ENCODE measurements at places on chromosomes 12 and 14.
A peak's percentile ranks its signal among the peaks of the same experiment; 100 is the strongest.

DNA sequence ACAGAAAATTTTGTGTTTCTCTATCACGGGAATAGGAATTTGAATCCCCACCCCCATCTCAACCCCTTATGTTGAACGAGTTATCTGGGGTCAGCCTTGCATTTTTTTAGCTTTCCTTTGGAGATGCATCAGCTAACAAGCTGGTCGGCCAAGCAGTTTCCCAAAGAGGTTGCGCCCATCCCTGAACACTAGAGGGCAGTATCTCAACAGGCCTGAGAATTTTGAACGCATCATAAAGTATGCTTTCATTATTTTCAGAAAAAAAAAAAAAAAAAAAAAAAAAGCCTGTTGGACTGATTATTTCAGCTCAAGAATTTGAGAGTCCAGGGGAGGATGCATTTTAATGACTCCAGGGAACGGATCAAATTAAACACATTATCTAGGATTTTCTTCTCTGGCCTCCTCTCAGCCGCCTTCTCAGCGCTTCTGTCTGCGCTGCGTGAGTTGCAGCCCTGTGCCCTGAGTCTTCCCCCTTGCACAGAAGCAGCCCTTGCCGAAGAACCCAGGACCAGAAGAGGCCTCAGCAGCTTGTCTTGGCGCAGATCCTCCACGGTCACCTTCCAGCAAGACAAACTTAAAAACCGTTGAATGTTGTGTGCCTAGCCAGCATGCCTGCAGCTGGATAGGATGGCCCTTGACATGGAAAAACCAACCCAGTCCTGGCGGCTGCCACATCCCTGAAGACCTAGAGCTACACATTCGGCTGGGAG, 76.6 kb upstream of the GZMB start:
- peak; percentile 56 for DNase-seq

- DNase-seq = no peak
Measured at GRCh38 chr12:42707312-42708226, 118.0 kb upstream of the PRICKLE1 start.

DNA sequence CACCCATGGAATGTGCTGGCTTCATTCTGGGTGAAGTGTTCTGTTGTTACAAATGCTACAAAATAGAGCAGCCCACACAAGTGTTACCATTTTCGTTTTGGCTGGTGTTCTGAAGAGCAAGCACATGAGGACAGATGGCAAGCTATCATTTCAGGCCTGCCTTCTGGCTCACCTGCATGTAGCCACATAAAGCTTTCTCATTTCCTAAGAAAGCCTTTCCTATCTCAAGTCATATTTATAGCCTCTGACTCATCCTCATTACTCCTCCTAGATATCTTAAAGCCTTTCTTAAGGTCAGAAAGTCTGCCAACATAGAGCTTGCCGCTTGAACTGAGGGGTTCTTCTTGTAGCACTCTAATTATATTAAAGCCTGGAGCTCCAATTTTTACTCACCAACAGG, 89.0 kb downstream of the PTPRR start:
- DNase-seq = no peak

- no peak for DNase-seq
Measured at GRCh38 chr12:30850684-30851083, 75.9 kb upstream of the TSPAN11 start.

DNA sequence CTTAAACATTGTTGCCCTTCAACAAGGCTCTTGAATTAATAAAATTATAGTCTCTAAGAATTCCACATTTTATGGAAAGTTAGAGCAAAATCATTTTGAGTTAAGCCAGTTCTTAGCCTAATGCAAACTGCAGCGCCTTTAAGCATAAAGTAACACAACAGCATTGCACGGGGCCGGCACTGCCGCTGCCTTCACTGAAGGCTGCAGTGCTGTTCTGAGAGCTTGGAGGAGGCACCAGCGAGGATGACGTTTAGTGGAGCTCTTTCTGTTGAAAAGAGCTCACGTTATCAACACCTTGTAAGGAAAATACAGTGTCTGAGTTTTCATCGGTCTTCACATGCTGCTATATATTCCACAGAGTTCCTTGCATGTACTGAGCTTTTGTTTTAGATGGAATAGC, 38.3 kb upstream of the DYNC1H1 start:
- DNase-seq = no peak

DNA sequence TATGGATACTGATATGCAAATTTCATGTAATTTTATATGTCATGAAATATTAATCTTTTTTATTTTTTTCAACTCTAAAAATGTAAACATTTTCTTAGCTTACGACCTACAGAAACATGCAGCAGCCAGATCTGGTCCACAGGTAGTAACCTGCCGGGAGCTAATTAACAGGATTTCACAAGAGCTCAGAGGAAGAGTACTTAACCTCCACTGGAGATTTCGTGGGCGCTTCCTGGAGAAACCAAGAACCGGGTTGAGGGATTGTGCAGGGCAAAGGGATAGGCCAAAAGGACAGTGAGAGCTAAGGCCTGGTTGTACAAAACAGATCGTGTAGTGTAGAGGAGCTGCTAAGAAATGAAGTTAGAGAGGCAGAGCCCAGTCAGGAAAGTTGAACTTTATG, 315.7 kb downstream of the PAWR start:
- no peak for DNase-seq

DNA sequence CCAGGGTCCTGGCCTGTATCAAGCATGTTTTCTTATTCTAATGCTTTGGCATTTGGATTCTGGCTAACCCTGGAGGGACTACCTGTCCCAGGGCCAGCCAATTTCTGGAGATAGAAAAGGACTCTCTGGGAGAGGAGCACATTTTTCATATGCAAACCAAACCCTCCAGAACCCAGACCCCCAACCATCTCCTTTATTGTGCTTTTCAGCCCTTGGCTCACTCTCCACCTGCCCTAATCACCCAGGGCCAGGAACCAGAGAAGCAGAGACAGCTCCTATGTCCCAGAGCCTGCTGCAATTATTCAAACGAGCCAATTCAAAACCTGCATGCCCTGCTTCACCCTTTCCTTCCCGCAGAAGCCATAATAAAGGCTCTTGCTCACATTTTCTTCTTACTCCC, 23.8 kb downstream of the HSPB8 start:
- no peak for DNase-seq

- DNase-seq = no peak
Measured at GRCh38 chr12:12156116-12156515, 85.4 kb downstream of the BCL2L14 start.

DNA sequence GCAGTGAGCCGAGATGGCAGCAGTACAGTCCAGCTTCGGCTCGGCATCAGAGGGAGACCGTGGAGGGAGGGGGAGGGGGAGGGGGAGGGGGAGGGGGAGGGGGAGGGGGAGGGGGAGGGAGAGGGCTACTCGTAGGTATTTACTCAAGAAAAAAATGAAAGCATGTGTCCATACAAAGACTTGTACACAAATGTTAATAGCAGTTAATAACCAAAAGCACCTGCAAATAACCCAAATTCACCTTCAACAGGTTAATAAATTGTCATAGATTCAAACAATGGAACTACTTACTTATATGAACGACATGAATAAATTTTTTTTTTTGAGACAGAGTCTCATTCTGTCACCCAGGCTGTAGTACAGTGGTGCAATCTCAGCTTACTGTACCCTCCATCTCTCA, 152.4 kb downstream of the BRMS1L start:
- DNase-seq = no peak

DNA sequence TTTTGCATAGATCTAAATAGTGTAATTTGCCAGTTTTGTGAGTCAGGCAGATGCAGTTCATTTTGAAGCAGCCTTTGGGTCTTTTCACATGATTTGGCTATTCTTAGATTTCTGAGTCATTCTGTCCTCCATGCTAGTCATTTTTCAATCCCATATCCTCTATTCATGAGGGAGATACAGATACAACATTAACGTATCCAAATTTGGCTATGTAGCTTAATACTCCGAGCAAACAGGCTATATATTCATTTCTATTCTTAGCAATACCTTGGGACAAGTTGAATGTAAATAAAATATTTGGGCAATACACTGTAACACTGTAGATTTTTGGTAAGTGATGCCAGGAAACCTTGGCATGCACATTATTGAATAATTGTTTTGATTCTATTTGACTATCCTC, 270.7 kb upstream of the PDE3A start:
- DNase-seq = peak; percentile 91

DNA sequence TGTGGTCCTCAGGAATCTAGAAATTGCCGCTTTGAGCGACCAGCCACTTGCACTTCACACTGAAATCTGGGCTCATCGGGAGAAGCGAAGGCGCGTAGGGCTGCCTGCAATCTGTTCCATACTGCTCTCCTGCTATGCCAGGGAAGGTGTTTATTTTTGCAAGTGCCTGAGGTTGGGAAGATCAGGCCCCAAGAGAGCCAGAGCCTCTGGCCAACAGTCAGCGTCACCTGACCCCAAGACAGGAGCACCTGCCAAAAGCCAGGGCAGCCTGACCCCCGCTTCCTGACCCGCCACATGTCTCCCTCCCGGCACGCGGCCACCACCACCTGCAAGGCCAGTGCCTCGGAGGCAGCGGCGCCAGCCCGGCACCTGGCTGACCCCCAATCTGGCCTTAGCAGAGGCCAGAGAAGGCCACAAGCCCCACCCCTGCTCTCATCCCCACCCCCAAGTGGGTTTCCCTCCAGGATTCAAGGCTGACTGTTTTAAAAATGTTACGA, 94.4 kb downstream of the CHGA start:
- peak; percentile 43 for DNase-seq

DNA sequence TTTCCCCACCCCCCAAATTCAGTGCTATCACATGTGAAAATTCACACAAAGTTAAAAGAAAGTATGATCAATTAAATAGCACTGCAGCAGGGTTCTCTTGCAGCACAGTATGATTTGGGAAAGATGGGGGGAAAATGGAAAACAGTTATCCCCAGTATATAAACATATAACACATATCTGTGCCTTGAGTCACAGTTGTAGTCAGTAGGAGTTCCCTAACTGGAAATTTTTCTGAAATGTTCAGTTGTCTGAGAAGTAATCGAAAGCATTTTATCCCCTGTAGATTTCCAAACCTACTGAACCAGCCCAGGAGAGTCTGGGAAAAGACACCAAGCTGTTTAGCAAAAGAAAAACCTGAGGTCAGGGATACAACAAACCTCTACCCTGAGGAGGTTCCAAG, 47.0 kb downstream of the C12orf50 start:
- DNase-seq = peak; percentile 17

- no peak for DNase-seq
Measured at GRCh38 chr14:75542588-75543091, 20.4 kb downstream of the BATF start.

- peak; percentile 75 for DNase-seq
Measured at GRCh38 chr12:124534776-124535740, 32.4 kb downstream of the NCOR2 start.

DNA sequence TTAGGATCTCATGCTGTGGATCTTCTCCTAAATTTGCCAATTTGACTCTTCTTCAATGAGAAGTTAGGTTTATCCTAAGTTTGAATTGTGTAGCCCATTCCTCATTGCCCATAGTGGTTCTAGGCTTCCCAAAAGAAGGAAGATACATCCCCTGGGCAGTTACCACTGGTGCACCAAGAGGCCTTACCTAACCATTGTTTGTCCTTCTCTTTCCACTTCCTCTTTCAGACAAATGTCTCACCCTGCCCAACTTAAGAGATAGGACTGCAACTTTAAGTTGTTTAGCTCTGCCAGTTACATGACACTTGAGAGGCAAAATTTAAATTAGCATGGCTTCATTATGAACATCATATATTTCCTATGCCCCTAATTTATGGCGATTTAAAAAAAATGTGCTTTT, 9.4 kb upstream of the KCNH3 start:
- DNase-seq = no peak

GRCh38 chr14:68593806-68594536, 198.9 kb downstream of the ZFP36L1 start:
- DNase-seq = no peak

DNA sequence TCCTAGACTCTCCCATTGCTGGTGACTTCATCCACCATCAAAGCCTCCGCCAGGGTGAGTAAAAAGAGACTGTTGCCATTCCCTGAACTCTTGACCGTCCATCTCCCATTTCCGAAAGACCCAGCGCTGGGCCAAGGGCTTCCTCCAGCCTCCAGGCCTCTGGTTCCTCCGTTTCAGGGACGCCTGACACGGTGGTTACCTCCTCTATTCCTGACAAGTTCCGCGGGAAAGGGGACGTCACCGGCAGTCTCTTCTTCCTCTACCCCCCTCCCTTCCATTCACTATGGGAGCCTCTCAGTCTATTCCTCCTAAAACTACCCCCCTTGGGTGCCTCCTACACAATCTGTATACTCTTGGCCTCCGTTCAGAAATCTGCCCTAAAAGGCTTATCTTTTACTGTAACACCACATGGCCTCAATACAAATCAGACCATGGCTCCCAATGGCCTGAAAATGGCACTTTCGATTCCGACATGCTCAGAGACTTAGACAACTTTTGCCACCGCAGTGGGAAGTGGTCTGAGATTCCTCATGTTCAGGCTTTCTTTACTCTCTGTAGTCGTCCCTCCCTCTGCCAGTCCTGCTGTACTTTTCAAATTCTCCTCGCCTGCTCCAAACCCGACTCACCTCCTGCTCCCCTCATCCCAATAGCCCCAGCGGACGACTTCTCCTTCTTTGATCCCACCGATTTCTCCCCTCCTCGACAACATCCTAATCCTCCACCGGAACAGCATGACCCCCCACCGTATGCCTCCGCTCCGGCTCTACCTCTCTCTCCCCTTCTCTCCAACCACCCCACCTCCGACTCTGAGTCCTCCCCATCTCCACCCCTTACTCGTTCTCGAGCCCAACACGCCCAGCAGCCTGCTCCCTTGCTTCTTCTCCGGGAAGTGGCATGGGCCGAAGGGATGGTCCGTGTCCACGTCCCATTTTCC, 70.4 kb downstream of the MOK start:
- peak; percentile 80 for DNase-seq

DNA sequence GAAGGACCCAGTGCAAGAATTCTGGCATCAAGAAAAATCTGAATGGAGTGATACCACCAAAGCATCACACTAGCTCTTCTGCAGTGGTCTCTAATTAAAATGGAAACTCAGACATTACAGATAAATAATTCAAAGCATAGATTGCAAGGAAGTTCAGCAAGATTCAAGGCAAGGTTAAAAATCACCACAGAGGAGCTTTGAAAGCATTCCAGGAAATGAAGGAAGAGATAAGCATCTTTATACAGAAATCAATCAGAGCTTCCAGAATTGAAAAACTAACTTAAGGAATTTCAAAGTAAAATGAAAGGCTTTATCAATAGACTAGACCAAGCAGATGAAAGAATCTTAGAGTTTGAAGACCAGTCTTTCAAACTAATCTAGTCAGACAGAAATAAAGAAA, 20.4 kb upstream of the GLIPR1 start:
- DNase-seq = no peak

DNA sequence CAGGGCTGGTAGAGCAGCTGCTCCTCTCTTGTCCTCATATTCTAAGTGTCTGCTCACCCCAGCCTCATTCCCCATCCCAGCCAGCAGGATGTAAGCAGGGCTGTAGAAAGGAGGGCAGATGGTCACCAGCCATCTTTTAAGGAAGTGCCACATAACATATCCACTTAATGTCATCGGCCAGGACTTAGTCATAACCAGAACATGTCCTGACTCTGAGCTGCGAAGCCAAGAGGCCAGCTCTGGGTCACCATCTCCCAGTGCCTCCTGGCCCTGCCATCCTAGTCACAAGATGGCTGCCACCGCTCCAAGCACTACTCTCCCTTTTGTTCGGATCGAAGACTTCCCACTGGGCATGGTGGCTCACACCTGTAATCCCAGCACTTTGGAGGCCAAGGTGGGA, 123.9 kb downstream of the PLXNC1 start:
- no peak for DNase-seq
